Fibroblast of upper back skin (primary cell): ENCODE measurements at places on chromosomes 16 and 17.

DNA sequence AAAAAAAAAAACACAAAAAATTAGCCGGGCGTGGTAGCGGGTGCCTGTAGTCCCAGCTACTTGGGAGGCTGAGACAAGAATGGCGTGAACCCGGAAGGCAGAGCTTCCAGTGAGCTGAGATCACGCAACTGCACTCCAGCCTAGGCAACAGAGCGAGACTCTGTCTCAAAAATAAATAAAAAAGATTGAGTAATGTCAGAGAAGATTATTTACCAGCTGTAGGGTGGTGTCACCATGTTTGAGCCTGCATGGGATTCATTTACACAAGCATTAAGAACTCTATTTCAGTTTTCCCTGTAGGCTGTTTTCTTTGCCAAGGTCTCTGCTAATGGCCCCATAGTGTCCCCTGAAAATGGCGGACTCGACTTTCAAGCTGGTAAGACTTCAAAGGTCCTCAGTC is 575.0 kb downstream of the CDH13 start:
- no peak for DNase-seq

- no peak for DNase-seq
Measured at GRCh38 chr16:62216837-62217236, 180.6 kb upstream of the CDH8 start.

DNA sequence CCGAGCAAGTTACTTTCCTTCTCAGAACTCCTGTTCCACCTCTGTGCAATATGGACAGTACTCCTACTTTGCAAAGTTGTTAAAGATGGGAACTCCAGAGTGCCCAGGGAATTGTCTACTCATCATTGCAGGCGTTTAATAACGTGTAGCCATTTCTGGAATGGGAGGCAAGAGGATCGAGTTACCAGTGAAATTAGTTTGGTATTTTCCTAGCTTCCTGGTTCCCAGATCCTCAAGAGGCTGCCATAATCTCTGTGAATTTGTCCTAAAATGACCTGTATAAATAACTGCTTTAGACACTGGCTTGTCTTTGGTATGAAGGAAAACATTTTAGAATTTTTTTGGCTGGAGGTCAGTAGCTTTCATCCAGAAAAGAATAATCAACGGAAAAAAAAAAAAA is 27.7 kb downstream of the WWOX start:
- peak; percentile 68 for DNase-seq

DNA sequence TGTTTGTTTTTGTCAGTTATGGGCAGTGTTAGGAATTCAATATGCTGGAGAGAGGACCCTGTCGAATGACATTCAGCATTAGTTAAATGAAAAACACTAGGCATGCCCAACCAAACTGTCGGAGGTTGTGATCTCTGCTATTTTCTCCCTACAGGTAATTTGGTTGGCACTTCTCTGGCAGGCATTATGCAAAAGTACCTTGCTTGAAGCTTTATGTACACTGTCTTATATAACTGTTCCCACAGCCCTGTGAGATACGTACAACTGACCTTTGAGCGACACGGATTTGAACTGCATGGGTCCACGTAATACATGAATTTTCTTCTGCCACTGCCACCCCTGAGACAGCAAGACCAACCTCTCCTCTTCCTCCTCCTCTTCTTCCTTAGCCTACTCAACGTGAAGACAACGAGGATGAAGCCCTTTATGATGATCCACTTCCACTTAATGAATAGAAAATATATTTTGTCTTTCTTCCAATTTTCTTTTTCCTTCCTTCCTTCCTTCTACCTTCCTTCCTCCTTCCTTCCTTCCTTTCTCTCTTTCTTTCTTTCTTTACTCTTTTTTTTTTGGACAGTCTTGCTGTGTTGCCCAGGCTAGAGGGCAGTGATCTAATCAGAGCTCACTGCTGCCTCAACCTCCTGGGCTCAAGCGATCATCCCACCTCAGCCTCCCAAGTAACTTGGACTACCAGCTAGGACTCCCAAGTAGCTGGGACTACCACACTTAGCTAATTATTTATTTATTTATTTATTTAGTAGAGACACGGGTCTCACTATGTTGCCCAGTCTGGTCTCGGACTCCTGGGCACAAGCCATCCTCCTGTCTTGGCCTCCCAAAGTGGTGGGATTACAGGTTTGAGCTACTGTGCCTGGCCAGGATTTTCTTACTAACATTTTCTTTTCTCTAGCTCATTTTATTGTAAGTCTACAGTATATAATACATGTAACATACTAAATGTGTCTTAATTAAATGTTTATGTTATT is 77.3 kb downstream of the WIPI1 start:
- no peak for DNase-seq

GRCh38 chr16:73287859-73288405 is 240.0 kb upstream of the ZFHX3 start:
- no peak for DNase-seq

GRCh38 chr17:72985882-72986720 is 106.4 kb downstream of the SLC39A11 start:
- DNase-seq: peak; percentile 75

- DNase-seq: no peak
Measured at GRCh38 chr16:48330189-48330840, 54.9 kb downstream of the SIAH1 start.

DNA sequence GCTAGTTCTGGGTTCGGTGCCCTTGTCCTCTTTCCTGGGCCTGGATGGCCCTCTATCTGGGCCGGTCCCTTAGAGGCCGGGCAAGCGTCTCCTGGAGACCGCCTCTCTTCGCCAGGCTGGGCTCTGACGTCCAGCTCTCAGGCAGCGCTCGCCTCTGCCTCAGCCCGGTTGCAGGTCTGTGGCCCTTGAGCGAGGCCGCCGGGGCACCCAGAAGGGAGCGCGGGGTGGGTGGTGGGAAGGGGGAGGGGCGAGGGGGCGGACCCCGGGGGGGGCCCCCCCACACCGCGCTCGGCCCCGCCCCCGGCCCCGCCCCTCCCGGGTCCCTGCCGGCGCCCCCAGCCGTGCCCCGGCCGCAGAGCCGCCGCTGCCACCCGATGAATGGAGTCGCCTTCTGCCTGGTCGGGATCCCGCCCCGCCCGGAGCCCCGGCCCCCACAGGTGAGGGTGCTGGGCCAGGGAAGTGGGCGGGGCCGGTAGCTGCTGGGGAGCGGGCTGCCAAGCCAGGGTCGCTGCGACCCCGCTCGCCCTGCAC is at the start of gene ARHGAP23:
Gene ARHGAP23, plus strand, starts transcription at position 353 of the 531 bp plus-strand sequence. Its CDS starts 22 bp downstream, at position 375.
- DNase-seq: peak; percentile 52

- DNase-seq: no peak
Measured at GRCh38 chr17:76597156-76598003, 11.7 kb upstream of the ST6GALNAC2 start.

GRCh38 chr16:82317411-82318167 is 147.6 kb upstream of the MPHOSPH6 start:
- no peak for DNase-seq

DNA sequence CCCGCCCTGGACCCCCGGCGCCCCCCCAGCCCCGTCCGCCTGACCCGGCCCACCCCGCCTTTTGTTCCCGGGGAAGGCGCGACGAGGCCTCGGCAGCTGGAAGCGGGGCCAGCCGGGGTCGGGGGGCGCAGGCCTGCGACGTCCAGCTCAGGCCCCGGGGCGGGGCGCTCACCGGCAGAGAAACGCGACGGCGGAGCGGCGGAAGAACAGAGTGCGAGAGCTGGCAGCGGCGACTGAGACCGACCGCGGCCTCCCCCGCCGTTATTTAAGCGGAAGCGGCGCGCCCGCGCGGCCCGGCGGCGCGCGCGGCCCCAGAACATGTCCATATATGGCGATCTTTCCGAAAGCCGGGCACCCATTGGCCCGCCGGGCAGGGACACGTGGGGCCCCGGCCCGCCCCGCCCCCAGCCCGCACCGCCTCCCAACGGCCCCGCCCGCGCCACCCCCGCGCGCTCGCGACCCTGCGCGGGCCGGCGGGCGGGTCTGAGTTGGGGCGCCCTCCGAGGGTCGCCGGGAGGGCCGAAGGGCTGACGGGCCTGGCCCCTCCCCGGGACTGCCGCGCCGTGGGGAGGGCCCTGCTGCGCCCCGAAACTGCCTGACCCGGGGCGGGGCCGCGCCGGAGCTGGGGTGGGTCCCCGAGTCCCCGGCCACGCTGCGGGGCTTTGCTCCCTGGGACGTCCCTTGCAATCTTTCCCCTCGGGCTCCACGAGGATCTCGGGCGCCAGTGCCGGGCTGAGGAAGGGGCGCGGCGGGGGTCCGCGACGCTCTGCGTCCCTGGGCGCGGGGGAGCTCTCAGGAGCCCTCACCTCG is at the start of gene ACTG1:
Gene ACTG1, minus strand, starts transcription at position 238 of the 810 bp plus-strand sequence. CDS start 445 bp downstream, outside the sequence.
- DNase-seq: peak; percentile 96

GRCh38 chr17:37274461-37274860 is 101.3 kb upstream of the C17orf78 start:
- DNase-seq: no peak
